ENCODE measurements at places on chromosomes 3 and 15. TPM values are rescaled to one million over a fixed set of nuclear protein-coding genes. Genes with fewer than 3 reads are reported as not detected.

The IQCH gene
- 0.66 TPM for total RNA-seq

The MKRN3 gene
- 2.8 TPM for total RNA-seq

The SCN11A gene
- 0.98 TPM for total RNA-seq

The EXD1 gene
- not detected for total RNA-seq

The FGD5 gene
- total RNA-seq: 35.8 TPM

The KNG1 gene
- not detected for total RNA-seq

The CIP2A gene
- 2.7 TPM for total RNA-seq

The CCDC14 gene
- total RNA-seq: 31.5 TPM

The SI gene
- total RNA-seq: not detected

GRCh38 chr3:57066471-57066870 is 6.0 kb downstream of the SPATA12 start:
- no peaks in the 10 kb centered on the region for H3K4me1 ChIP-seq
- H3K27me3 ChIP-seq: no peaks in the 10 kb centered on the region
- H3K27ac ChIP-seq: no peak overlapping the region
- DNase-seq: no peak
- no peaks in the 10 kb centered on the region for H3K36me3 ChIP-seq
- H3K4me3 ChIP-seq: no peak overlapping the region

DNA sequence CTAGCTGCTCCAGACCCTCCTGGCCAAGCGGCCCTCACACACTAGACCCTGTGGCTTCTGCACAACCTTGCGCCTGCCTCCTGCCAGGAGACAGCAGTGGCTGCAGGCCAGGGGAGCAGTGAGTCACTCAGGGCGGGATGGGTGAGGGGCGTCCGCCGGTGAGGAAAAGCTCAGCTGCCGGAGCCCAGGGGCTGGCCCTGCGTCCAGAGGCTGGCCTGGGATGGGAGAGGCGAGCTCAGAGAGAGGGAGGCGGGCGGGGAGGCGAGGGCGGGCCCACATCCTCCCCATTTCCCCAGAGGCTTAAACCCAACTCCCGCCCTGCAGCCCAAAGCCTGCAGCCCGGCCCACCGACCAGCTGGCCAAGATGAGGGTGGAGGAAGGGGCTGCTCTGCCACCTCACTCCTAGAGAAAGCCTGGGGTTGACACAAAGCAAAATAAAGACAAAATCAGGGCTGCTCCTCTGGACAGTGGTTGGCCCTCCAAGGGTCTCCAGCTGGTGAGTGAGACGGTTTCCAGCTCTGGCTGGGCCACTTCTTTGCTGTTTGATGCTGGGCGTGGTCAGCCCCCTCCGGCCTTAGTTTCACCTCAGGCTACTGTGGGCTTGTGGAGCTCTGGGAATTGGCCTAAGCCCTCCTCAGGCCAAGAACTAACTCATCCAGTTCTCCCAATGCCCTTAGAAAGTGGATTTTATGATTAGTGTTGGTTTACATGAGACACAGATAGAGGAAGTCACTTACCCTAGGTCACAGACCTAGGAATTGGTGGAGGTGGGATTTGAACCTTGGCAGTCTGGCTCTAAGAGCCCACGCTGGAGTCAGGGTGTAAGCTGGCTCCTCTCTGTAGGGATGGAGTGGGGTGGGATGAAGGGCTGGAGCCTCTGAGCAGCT is 50.6 kb downstream of the IQSEC1 start:
- peaks cover 39% of the 10 kb centered on the region for H3K4me1 ChIP-seq
- H3K36me3 ChIP-seq: no peaks in the 10 kb centered on the region
- H3K4me3 ChIP-seq: peak overlapping the region; percentile 23
- DNase-seq: peak; percentile 53
- no peak overlapping the region for H3K27ac ChIP-seq

DNA sequence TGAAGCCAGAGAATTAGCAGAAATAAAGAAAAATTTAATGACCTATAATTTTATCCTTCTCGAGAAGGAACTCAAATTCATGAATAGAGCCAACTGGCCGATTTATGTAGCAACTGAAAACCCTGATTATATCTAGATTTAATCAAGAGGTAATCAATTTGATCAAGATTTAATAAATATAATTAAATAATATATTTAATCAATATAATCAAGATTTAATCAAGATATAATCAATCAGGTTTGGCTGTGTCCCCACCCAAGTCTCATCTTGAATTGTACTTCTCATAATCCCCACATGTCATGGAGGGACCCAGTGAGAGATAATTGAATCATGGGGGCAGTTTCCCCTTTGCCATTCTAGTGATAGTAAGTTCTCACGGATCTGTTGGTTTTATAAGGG is 181.2 kb upstream of the CDIN1 start:
- DNase-seq: no peak
- H3K4me3 ChIP-seq: no peak overlapping the region
- no peaks in the 10 kb centered on the region for H3K27me3 ChIP-seq
- no peaks in the 10 kb centered on the region for H3K4me1 ChIP-seq
- H3K27ac ChIP-seq: no peak overlapping the region

GRCh38 chr15:48395521-48396011 is 64.3 kb downstream of the DUT start:
- H3K36me3 ChIP-seq: no peaks in the 10 kb centered on the region
- H3K27me3 ChIP-seq: no peaks in the 10 kb centered on the region
- peak; percentile 82 for DNase-seq
- H3K27ac ChIP-seq: no peak overlapping the region
- H3K4me1 ChIP-seq: peaks cover 54% of the 10 kb centered on the region
- H3K4me3 ChIP-seq: no peak overlapping the region

GRCh38 chr15:89205991-89206585 is 15.3 kb downstream of the RLBP1 start:
- H3K27me3 ChIP-seq: no peaks in the 10 kb centered on the region
- DNase-seq: no peak
- no peak overlapping the region for H3K4me3 ChIP-seq
- no peak overlapping the region for H3K27ac ChIP-seq

DNA sequence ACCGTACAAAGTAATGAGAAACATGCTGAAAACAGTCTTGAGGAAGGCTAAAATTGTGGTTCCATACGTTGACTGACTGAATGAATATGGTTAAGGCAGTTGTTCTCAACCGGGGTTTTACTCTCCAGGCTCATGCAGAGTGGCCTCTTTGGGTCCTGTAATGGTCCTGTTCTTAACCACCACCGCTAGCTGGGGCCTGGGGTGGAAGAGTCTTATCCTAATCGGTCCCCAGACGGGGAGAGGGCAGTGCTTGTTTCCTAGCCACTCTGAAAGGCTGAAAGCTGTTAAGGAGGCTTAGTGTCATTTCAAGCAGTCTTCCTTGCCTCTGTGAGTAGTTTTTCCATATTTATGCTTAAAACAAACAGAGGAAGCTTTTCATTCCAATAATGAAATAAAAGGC is 32.0 kb downstream of the SELENOT start:
- no peaks in the 10 kb centered on the region for H3K36me3 ChIP-seq
- H3K27ac ChIP-seq: peak overlapping the region; percentile 10
- DNase-seq: no peak
- H3K27me3 ChIP-seq: no peaks in the 10 kb centered on the region

DNA sequence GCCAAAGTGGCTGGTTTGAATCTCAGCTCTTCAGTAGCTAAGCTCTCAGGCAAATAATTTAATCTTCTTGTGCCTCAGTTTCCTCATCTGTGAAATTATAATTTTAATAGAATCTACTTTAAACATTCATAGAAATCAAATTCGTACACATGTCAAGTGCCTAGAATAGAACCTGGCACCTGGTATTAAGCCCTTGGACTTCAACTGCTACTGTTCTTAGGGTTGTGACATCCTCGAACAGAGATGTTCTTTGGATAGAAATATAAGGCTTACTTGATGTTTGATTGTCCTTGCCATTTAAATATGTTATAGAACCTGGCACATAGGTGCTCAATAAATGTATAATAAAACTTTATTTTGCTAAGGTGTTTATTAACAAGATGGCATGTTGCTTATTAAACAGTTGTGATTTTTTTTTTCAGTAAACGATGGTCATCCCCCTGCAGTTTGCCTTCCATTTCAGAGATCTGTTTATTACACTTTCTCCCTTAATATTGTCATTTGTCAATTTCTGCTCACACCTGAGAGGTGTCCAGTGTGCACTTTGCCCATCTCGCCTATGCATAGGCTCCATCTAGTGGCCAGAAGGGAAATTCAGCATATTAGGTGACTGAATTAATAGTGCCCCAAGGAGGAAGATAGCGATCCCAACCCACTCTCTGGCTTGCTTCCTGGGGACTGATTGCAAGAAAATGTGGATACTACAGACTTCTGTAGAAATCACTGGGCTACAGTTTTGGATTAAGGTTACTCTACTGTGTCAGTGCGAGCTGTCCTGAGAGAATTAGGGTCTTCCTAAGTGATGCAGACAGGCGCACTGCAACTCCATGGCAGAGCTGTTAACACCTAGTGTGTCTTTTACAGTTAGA is 10.7 kb downstream of the IGF1R start:
- H3K27ac ChIP-seq: no peak overlapping the region
- H3K4me3 ChIP-seq: no peak overlapping the region
- no peaks in the 10 kb centered on the region for H3K36me3 ChIP-seq
- H3K4me1 ChIP-seq: no peaks in the 10 kb centered on the region
- DNase-seq: no peak
- H3K27me3 ChIP-seq: no peaks in the 10 kb centered on the region

GRCh38 chr3:197487911-197488391 is 67.8 kb downstream of the BDH1 start:
- no peaks in the 10 kb centered on the region for H3K36me3 ChIP-seq
- H3K27ac ChIP-seq: peak overlapping the region; percentile 40
- no peaks in the 10 kb centered on the region for H3K4me1 ChIP-seq

DNA sequence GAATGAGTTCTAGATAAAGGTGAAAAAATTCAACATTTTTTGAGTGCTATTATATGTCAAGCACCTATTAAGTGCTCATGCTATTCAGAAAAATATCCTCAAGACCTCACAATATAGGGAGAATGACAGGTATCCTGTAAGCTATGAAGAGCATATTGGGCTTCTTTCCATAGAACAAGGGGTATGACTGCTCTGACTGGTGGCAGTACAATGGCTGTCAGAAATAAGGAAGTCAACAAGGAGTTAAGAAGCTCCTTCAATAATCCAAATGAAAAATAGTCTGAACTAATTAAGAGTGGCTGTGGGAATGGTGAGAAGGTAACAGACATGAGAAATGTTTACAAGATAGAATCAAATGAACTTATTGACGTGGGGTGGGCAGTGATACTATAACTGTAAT is 24.7 kb downstream of the NPTN start:
- no peaks in the 10 kb centered on the region for H3K36me3 ChIP-seq
- no peak for DNase-seq
- no peak overlapping the region for H3K27ac ChIP-seq
- H3K4me1 ChIP-seq: peaks cover 3% of the 10 kb centered on the region

DNA sequence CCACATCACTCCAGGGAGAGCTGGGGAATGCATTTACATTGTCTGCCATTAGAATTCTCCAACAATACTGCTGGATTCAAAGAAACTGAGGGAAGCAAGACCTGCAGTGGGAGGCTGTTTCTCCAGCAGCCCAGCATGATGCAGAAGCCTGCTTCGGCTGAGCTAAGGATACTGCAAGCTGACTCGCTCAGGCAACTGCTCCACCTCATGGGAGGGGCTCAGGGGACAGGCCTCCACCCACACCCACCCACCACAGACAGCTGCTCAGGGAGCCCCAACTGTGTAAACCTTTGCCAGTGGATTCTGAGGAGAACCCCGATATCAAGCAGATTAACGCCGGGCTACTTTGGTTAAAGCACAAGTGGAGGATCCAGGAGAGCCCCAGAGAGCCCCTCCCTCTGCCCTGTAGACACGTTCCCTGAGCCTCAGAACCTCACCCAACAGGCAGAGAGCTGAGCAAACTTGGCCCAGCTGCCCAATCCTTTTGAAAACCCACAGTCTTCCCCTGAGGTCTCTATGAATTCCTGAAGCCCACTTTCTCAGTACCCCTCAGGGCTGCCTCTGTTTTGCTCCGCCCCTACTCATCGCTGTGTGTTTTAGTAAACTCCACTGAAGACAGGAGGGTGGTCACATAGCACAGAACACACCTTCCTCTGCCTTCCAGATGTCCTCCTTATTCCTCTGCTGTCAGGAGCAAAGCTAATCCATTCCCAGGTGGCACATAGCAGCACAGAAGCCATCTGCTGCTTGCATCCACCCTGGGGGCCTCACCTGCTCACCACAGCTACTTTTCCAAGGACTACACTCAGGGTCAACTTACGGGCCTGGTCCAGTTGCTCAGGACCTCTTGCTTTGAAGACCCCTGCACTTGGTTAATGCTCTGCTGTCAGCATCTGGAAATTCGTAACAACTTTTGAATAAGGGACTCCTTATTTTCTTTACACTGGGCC is 269.0 kb downstream of the ABHD5 start:
- no peak overlapping the region for H3K4me3 ChIP-seq
- no peak for DNase-seq
- no peaks in the 10 kb centered on the region for H3K27me3 ChIP-seq
- H3K27ac ChIP-seq: no peak overlapping the region
